ENCODE measurements at places on chromosomes 2 and 18. TPM values are rescaled to one million over a fixed set of nuclear protein-coding genes. Genes with fewer than 3 reads are reported as not detected.

DNA sequence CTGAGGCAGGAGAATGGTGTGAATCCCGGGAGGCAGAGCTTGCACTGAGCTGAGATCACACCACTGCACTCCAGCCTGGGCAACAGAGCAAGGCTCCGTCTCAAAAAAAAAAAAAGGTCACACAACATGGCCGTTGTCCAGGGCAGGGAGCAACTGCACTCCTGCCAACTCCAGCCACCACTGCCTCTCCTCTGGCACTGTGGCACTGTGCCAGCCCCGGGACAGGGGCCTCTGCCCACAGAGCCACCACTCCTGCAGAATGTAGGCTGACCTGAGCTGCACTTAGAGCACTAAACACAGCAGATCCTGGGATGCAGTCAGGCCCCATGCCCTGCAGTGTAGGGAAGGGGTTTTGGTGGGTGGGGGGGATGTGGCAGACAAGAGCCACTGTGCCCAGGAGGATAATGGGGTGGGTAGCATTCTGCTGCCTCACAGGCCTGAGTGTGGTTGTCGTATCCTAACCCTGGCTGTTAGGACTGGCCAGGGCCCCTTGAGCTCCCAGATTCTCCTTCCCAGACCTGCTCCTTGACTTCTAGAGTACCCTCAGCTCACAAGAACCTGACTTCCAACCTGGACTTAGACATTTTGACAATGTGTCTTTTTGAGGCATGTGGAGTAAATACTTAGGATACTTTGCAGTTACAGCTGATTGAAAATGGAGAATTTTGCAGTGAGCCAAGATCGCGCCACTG lies 69.4 kb upstream of the SH3RF3 start:
- DNase-seq: no peak

- DNase-seq: no peak
These were observed 264.5 kb downstream of the SOCS6 start for GRCh38 chr18:70553245-70553935.

DNA sequence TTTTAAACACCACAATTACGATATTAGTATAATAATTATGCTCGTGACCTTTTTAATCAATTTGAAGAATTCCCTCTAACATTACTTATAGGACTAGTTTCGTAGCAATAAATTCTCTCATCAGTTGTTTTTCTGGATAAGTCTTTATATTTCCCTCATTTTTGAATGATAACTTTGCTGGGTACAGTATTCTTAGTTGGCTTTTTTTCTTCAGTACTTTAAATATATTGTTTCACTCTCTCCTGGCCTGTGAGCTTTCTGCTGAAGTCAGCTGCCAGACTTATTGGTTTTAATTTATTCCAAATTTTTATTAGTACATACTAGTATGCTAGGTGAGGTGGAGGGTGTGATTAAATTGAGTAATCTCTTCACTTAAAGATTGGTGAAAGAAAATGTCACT lies 123.8 kb upstream of the CNTNAP5 start:
- DNase-seq: no peak

DNA sequence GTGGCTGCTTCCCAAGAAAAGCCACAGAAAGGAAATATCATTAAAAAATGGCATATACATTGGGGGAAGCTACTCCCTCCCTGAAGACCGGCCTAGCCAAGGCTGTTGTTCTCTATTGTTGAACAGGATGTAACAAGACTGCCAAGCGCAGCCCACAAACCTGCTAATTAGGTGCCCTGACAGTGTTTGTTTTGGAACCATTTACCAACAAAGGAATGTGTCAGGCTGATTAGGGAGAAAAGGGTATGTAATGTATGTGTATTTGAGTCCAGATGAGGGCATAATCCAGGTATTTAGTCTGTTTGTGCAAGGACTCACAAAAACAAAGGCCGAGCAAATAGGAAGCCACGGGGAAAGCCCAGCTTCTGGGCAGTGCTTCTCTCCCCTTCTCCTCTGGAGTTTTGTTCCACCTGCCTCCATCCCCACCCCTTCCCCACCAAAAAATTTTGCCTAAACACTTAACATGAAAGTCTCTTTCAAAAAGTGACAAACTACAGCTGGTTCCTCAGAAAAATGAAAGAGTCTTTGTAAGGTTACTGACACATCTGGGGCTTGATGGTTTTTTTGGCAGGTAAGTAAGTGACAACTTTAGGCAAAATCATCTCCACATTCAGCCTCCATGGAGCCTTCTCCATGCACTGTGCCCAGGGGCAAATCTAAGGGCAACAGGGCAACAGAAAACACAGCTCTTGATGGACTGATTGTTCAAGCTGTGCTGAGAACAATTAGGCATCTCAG lies 78.3 kb upstream of the FZD5 start:
- DNase-seq: peak; percentile 31

- no peak for DNase-seq
These were observed 27.3 kb downstream of the MTCL1 start for GRCh38 chr18:8732442-8733360.

DNA sequence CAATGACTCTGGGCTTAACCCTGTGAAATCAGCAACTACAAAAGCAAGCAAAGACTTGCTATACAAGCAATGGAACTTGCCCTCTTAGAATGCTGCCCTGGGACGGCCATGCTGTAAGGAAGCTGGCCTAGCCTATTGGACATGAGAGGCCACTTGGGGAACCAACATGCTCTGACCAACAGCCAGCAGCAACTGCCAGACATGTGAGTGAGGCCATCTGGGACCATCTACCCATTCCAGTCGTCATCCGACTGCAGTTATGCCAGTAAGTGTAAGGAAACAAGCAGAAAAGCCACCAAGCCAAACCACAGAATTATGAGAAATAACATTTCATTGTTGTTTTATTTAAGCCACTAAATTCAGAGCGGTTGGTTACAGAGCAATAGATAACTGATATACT lies 40.9 kb downstream of the CLASP1 start:
- no peak for DNase-seq

GRCh38 chr2:105102001-105102400 lies 64.1 kb downstream of the MRPS9 start:
- DNase-seq: no peak

- DNase-seq: no peak
These were observed 1125.0 kb upstream of the FAM98A start for GRCh38 chr2:34724107-34724506.

DNA sequence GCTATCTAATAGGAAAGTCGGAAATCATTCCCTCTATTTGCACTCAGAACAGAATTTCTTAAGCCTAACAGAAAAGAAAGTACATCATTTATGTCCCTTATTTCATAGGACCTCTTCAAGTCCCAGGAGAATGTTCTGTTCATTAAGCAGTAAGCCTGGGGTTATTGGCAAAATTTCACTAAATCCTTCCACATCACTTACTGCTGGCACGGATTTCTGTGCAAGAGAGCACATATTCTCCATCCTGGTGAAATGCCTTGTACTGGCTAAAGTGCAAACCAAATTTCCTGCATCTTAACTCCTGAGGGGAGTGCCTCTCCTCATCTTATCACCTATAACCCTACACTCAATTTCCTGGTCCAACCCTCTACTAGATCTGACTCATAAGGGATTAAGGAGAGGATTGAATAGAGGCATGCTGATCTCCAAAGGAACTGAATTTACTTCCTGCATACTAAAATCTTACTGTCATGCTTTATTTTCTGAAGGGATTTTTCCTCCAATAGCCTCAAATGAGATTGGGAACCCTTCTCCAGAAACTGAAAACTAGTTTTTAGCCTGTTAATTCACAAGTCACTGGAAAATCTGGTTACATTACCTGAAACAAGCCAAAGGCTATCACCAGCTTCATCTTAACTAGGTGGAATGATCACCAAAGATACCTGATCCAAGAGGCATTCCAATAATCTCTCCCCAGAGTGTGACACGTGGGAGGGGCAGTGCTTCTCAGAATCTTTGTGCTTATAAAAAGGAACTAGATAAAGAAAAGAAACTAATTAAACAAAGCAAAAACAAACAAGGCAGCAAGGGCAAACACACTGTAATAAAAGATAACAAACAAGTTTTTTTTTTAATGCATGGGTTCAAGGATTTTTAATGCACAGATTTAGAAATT lies 311.1 kb downstream of the NR4A2 start:
- no peak for DNase-seq

- DNase-seq: no peak
These were observed 146.1 kb downstream of the ERBB4 start for GRCh38 chr2:212392544-212392943.

DNA sequence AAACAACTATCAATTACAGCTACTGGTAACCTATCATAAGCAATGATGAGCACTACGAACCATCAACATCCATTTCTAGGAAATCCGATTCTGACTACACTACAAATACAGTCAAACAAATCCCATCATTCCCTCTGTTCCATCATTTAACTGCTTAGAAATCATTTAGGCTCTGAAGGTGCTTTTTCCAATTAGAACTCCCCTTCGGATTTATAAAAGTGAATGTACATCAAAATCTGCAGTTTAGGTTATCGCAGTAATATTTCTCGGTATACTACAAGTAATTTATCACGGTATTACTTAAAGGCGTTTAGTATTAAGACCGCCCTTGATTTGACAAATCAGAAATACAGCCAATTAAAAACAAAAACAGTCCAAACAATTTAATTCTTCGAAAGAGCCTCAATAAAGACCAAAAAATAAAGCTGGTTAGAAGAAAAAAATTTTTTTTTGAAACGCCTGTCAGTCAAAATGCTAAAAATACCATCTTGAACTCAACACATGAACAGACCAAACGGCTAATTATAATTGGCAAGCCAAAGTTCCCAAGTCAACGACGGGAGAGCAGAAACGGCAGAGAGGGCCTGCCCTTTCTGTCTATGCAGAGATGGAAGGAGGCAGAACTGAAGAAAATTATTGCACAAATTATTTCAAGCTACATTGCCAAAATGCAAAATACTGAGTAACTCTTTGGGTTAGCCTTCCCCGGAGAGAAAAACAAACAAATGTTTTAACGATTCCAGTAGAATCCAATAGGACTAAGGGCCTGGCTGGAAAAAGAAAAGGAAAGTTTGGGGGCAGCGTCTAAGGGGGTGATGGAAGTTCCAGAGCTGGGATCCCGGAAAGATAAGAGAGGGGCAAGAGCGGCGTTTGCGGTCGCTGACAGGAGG lies 1.2 kb downstream of the VPS54 start:
- DNase-seq: no peak

GRCh38 chr2:218401890-218402289 lies 2.2 kb downstream of the CTDSP1 start:
- no peak for DNase-seq

DNA sequence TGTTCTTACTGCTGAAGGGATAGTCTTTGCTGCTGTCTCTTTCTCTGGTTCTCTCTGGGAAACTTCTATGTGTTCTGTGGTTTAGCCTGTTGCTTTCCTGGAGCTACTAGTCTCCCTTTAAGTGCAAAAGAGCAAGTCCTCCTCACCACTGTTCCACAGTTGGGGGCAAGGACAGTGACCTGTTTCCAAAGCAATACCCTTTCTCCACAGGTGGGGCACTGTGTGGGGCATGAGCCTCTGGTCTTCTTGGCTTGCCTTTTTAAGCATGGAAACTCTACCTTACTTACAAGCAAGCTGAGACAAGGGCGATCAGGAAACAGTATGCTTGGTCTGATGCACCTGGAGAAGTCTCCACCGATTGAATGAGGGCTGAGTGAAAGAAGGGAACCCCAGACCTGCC lies 156.7 kb downstream of the CPS1 start:
- no peak for DNase-seq

DNA sequence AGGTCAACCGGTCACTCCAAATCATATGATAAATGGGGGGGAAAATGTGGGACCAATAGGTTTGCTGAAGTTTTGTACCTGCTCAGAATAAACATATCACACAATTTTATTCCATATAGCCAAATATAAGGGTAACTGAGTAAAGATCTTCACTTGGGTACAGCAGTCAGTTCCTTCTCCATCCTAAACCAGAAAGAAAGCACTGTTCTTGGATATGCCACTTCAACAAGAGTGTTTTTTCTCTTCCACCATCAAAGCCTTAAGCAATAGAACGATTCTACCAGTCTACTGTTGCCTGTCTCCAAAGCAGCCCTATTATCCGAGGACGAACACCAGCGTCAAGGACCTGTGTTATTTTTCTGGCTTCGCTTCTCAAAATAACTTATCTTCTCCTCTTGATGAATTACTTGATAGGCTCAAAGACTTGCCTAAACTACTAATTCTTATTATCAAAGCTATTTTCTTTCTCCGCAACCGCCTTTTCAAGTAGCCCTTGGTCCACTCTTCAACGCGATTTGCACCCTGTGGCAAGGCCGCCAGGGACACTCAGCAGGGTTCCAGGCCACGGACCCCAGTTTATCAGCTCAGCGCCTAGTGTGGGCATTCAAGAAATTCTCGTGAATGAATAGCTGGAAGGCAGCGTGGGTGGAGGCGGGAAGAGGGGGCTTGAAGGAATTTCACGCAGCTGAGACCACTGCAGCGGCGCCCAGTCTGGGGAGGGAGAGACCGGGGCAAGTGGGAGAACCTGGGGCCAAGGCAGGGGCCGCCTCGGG lies 646 bp downstream of the ALS2 start:
- DNase-seq: no peak

DNA sequence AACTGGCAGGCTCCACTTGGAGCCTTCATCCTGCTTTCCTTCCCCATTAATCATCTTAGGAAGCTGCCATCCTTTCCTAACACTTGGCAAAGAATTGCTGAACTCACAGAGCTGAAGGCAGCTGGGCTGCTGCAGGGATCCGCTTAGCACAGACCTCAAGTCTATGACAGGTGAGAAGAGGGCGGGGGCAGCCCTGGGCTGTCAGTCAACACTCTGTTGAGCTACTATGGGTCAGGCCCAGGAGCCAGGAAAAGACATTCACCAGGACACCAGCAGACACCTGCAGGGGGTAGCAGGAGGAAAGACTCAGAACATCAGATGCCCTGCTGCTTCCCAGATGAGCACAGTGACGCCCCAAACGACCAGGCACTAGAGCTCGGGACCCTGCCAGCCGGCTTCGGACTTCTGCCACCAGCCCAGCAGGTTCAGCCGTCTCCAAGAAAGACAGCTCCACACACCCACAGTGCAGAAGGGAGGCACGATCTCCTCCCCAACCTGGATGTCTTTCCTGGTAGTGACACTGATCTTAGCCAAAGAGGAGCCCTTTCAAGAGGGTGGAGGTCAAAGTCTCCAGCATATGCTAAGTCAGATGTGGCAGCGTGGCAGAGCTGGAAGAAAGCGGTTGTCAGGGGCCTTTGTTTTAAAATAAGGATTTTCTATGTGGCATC lies 55.2 kb downstream of the SNORC start:
- DNase-seq: no peak

GRCh38 chr2:206435742-206436141 lies 7.6 kb upstream of the ADAM23 start:
- DNase-seq: no peak

NT5C1B gene
- not detected for total RNA-seq

SMYD1 gene
- not detected for total RNA-seq

DCDC2C gene
- total RNA-seq: not detected

SLC40A1 gene
- total RNA-seq: 72.0 TPM

TGFA gene
- total RNA-seq: 1.4 TPM

HOXD8 gene
- total RNA-seq: 30.6 TPM

Measured in posterior vena cava (tissue), 2 donors.